ENCODE measurements at places on chromosomes 2 and 18.
A peak's percentile ranks its signal among the peaks of the same experiment; 100 is the strongest.

DNA sequence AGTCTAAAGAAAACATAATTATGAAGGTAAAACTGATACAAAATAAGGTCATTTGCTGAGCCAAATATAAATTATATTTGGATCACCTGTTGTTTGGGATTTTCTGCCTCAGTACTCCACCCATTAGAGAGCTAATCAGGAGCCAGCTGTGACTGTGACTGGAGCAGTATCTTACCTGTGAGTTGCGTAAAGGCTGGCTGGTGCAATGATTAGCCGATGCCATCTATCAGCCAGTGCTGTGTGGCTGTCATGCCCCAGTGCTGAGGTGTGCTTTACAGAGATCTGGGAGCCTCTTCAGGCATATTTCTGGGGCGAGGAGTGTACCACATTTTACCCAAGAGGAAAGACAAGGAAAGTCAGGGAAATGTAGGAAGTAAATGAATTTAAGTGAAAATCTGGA is 191.8 kb downstream of the LRRTM1 start:
- DNase-seq = no peak

DNA sequence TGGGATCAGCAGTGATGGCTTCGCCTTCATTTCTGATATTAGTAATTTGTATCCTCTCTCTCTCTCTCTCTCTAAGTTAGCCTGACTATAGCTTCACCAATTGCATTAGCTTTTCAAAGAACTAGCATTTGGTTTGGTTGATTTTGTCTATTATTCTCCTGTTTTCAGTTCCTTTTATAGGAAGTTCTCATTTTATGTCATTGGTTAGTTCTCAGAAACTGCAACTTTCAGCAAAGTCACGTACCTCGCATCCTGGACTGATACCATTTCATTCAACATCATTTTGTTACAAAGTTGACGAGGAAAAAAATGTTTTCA is 450.8 kb downstream of the EIPR1 start:
- DNase-seq = no peak

DNA sequence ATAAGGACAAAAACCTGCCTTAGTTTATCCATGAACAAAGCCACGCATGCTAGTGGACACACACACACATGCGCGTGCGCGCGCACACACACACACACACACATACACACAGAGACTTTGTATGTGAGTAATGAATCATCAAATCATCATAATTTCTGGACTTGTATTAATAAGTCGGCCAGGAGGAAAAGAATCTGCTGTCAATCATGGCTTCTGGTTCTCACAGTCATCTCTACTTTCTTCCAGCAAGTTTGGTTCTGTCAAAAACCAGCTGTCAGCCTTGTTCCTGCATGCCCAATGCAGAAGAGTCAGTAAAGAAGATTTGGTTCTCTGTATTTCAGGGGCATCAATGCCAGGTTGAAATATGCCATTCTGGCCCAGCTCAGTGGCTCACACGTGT is 1.1 kb upstream of the TTR start:
- DNase-seq = no peak

GRCh38 chr2:242030858-242031257 is 161.3 kb downstream of the RTP5 start:
- DNase-seq = peak; percentile 14

DNA sequence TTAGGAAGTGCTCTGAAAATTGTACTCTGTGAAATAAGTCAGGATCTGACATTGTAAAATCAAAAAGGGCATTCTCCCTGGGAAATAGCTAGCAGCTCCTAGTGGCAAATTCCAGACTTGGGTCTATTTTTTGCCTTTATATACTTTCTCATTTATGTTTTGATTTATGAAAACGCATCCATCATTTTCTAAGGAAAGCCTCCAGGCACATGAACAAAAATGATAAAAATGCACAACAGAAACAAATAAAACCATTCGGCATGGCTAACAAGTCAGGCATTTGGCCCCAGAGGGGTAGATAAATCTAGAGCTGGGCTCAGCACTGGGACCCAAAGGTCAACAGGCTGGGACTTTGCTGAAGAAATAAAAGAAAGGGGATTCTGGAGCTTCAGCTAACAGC is 167.0 kb downstream of the BCL11A start:
- DNase-seq = no peak

GRCh38 chr2:102114851-102115497 is 27.6 kb upstream of the IL1R1 start:
- no peak for DNase-seq

- no peak for DNase-seq
Observed at GRCh38 chr2:216833061-216833460, 26.8 kb downstream of the TNP1 start.

DNA sequence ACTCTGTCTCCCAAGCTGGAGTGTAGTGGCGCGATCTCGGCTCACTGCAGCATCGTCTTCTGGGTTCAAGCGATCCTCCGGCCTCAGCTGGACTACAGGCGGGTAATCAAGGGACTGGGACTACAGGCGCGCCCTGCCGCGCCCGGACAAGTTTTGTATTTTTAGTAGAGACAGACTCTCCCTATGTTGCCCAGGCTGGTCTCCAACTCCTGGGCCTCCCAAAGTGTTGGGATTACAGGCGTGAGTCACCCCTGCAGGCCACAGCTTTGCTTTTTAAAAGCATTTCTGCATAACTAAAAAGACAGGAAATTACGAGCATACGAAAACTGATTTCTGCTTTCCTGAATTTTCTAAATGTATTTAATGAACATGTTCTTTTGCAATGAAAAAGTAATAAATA is 916 bp upstream of the OSBPL1A start:
- DNase-seq = no peak

DNA sequence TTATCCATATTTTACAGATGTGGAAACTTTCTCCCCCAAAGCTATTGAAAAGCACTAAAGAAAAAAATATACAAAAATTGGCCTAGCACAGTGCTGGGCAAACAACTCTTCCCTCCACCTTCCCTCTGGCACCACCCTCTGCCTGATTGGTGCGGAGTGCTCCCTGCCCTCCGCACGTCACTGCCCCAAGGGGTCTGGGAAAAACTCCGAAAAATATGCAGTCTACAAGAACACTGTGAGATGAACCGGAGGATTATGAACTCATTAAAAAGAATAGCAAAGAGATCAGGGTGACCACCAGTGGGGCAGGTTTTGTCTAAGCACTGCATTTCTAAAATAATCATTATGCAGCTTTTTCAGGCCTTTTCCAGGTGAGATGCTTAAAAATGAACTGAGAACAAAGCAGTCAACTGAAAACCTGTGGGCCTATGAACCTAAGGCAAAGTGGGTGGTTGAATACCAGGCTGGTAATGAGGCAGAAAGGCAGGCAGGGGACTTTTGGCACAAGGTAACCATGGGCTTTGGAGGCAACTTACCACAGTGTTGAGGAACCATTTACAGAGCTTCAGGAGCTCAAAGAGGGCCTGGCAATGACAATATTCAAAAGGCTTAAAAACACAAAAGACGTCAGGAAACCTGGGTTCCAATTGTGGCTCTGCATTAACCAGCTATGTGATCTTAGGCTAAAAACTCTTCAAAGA is 57.5 kb downstream of the AAK1 start:
- no peak for DNase-seq

Data from stimulated activated CD4-positive, alpha-beta T cell treated with anti-CD3 and anti-CD28 coated beads, Interleukin-2, amount 100 ng/mL, for 24 hours (primary cell).